T-helper 2 cell treated with Interferon-gamma antibody and Interleukin-4, amounts not matched to agents 100 ng/mL and 5 ng/mL, for 36 hours (primary cell): ENCODE measurements at places on chromosomes 5 and 9. TPM values are rescaled to one million over a fixed set of nuclear protein-coding genes. Genes with fewer than 3 reads are reported as not detected.

Gene ARID3C
- 0.14 TPM in 2 replicates for total RNA-seq

Gene BTNL8
- total RNA-seq: not detected in 2 replicates

Gene DNM1
- 0.32 and 0.41 TPM in 2 replicates for total RNA-seq

Gene MRPS30
- 41.2 and 41.7 TPM in 2 replicates for total RNA-seq

Gene DDX4
- 0.98 and 1.5 TPM in 2 replicates for total RNA-seq
